Cerebellar nuclear complex (tissue), 1 donor: ENCODE measurements at places on chromosomes 7 and 10.

DNA sequence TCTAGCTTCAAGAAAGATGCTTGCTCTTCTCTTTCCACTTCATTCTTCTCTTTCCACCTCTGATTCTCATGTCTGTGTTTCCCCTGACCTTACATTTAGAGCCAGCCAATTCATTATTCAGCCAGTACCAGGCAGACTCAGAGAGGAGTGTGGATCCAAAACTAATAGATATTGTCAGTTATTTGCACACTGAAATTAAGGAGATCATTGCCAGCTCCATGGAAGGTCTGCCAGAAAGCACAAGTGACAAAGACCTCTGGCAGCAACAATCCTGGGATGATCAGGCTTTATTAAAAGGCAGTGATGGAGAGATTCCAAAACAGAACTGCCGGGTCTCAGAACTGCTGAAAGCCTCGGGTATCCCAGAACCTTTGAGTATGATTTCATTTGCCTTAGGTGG lies 749.4 kb downstream of the XPNPEP1 start:
- no peak for DNase-seq

GRCh38 chr7:19375976-19376375 lies 230.8 kb upstream of the FERD3L start:
- no peak for DNase-seq

DNA sequence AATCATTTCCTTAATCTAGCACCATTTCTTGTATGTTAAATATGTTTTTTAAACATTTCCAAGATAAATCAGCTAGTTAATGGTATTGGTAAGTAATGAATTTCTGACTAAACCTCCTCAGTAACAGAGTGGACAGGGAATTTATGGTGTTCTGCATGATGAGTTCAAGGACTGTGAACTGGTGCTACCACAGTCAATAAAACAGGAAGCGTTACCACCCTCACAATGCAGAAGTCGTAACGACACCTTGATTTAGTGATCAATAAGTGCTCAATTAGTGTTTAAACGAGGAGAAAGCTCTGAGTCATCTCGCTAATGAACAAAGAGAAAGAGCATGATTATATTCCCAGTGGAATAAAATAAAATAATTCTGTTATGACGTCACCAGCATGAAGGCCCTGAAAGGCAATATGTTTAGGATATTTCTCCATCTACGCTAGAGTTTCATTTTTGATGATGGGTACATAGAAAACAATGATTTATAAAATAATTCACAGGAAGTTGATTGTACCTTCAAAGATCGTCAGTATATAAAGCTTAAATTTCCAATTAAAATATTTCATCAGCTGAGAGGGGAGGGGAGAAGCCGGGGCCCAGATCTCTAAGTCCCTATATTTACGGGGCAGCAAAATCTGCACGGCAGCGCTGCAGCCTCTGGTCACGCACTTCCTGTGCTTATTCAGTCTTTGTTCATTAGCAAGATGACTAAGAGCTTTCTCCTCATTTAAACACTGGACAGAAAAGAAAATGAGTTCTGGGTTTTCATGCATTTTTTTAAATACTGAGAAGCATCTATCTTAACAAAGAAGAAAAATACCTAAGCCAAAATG lies 400.5 kb downstream of the PTPRN2 start:
- DNase-seq: no peak

- DNase-seq: no peak
Measured at GRCh38 chr10:986881-987619, 1.2 kb upstream of the GTPBP4 start.

DNA sequence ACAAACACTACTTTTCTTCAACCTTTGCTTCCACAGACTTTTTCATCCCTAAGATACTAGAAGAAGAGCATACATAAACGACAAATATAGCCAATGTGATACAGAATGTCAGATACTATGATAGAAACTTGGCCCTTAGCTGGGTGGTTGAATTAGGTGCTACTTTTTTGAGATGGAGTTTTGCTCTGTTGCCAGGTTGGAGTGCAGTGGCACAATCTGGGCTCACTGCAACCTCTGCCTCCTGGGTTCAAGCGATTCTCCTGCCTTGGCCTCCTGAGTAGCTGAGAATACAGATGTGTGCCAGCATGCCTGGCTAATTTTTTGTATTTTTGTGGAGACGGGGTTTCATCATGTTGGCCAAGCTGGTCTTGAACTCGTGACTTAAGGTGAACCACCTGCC lies 3.5 kb downstream of the PPIA start:
- DNase-seq: no peak

DNA sequence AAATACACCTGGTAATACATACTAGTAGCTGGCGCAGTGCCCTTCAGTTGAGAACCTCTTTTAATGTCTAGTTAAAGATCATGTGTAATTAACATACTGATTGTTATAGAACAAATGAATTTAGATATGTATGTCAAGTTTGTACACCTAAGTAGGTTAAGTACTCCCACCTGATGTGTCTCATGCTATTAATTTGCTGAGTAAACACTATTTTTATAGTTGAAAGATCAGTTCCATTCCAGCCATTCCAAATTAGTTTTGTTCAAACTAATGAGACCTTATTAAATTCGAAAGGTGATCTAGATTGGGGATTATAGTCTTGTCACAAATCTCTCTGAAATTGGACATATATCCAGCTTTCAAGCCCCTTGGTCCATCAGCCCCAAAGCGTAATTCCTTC lies 710.0 kb downstream of the LRMDA start:
- DNase-seq: no peak

DNA sequence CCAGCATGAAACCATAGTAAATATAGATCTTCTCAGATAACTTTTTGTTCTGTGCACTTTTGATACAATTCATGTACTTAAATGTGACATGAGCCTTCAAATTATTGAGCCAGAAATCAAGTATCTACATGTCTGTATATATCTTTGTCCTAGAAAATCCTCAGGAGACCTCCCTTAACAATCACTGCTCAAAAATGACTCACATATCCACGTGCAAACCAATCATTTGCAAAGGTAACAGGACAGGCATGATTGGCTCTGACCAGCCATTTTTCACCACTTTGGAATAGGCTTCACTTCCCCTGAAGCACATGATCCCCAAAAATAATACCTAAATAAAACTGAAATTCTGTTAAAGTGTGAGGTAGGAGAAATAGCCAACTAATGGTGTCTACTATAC lies 902.5 kb downstream of the PCDH15 start:
- no peak for DNase-seq

- no peak for DNase-seq
Measured at GRCh38 chr10:50310560-50311174, 59.4 kb upstream of the ASAH2 start.

DNA sequence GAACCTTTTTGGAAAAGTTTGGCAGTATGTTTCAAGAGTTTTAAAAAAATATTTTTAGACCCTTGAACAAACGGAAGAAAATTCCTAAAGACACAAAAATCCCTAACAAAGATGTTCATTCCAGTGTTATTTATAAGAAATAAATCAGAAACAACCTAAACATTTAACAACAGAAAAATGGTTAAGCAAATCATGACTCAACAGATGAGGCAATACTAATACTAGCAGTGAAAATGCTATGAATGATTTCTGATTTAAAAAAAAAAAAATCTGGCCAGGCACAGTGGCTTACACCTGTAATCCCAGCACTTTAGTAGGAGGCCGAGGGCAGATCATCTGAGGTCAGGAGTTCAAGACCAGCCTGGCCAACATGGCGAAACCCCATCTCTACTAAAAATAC lies 61.0 kb downstream of the ARHGAP12 start:
- no peak for DNase-seq

DNA sequence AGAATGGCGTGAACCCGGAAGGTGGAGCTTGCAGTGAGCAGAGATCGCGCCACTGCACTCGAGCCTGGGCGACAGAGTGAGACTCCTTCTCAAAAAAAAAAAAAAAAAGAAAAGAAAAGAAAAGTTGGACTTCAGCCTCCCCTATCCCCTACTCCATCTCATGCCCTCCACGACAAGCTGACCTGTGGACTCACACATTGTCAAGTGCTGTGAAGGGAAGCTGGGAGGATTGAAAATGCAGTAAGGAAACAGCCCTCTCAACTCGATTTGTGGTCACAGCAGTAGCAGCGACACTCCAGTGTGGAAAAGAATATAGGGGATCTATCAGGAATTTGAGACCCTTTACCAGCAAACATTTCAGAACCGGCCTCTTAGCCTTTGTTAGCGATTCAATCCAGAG lies 103.6 kb upstream of the SVIL start:
- no peak for DNase-seq

DNA sequence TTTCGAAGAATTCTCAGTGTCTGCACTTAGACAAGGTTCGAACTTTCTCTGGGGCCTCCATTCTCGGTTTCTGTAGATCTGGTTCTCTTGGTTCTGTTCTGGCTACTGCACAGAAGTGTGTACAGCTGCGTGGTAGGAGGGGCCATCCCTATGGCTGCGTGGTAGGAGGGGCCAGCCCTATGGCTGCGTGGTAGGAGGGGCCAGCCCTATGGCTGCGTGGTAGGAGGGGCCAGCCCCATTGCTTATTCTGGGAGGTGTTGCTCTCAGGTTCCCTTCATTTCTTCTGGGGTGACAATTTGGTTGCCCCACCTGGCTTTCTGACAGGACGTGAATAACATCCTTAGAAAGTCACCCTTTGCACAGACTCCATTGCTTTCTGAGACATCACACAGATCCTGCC lies 65.2 kb upstream of the CHST15 start:
- no peak for DNase-seq

DNA sequence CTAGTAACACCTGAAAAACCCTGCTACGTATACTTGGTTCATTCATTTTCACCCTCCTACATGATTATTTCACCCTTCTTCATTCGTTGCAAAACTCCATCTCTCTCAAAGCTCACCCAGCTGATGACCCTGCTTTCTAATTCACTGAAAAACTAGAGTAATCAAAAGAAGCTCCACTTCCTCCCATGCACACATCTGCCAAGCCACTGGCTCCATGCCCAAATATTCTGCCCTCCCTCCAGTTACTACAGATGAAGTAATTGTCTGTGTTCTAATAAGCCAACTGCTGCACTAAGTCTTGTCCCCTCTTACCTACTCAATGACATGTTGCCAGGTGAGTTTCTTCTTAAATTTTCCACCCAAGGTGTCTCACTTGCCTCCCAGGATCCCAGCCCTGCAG lies 96.9 kb upstream of the CCDC71L start:
- no peak for DNase-seq

- DNase-seq: no peak
Measured at GRCh38 chr10:122864194-122864592, 15.2 kb downstream of the FAM24B start.

GRCh38 chr7:7858559-7858958 lies 110.0 kb upstream of the GLCCI1 start:
- DNase-seq: no peak

DNA sequence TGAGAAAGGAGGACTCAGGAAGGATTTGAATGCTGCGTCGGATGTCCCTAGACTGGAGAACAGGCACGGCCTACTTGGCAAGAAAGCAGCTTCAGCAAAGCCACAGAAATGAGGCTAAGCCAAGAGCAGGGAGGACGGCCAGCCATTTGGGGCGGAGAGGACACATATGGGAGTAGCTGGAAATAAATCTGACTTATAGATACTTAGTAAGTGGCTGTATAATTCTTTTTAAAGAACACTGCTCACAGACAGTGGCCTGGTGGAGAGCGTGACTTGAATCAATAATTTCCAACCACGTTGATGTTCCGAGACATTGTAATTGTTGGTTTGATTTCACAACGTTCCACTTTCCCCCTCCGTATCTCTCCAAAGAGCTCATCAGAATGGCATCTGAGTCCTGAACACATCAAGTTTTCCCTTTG lies 67.7 kb upstream of the JCAD start:
- DNase-seq: no peak

- DNase-seq: no peak
Measured at GRCh38 chr10:118498623-118499022, 96.8 kb downstream of the PRLHR start.

- DNase-seq: no peak
Measured at GRCh38 chr7:49635800-49636199, 137.6 kb upstream of the VWC2 start.

GRCh38 chr7:87411186-87411585 lies 64.3 kb downstream of the ABCB4 start:
- no peak for DNase-seq

DNA sequence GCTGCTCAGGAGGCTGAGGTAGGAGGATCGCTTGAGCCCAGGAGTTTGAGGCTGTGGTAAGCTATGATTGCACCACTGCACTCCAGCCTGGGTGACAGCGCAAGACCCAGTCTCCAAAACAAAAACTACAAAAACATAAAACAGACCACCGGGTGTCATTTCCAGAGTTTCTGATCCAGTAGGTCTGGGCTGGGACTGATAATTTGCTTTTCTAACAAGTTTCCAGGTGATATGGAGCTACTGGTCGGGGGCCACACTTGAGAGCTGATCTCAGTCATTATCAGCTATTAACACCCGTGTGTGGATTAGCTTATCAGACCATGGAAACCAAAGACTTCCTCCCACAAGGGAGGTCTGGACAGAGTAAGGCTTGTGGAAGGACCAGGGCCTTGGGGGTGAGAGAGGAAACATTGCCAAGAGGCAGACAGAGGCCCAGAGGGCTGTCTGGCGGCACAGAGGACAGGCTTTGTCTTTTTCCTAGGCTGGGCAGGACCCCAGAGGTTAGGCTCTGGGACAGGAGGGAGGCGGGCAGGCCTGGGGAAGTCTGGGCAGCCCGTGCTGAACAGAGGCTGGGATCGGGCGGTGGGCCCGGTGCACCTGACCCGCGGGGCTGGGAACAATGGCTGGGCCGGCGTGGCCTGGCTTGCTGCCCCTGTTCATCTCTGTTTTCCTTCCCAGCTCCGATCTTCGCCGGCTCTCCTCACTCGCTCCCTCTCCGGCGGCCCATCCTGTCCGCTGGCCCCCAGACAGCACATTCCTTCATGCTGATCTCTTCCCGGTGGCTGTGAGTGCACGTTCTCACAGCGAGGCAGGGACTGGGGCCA lies 25.2 kb downstream of the TMEM270 start:
- DNase-seq: no peak

DNA sequence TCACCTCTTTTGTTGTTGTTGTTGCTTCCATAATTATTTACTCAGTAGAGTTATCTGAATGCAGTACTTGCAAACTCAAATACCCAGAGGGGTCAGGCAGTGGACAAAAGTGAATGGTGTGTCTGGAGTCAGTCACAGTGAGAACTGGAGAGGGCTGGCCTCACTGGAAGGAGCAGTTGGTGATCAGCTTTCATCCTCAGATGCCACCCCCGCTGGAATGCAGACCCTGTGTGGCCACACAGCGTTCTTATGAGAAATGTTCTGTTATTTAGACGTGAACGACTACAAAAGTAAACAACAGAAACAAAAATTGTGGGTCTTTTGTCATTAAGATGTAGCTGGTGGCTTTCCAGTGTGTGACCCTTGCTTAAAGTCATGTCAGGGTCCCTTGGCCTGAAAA lies 29.6 kb upstream of the VPS41 start:
- no peak for DNase-seq

- DNase-seq: no peak
Measured at GRCh38 chr7:22591271-22591670, 91.3 kb upstream of the STEAP1B start.

DNA sequence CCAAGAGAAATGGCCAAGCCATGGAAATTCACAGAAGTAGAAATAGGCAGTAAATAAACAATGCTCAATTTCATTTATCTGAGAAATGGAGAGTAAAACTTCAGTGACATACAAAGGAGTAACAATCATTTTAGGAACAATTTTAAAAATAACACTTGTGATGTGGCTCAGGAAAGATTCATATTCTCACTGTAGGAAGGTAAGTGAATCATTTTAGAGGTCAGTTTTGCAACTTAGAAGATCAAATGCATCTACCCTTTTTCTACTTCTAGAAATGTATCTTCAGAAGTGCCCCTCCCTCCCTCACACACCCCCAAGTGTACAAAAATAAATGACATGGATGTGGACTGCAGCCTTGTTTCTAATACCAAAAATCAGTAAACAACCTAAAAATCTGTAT lies 78.3 kb downstream of the ALOX5 start:
- DNase-seq: no peak

GRCh38 chr7:3336042-3336665 lies 35.1 kb downstream of the SDK1 start:
- no peak for DNase-seq
